B cell (primary cell): ENCODE measurements at places on chromosomes 2 and 18. TPM values are rescaled to one million over a fixed set of nuclear protein-coding genes. Genes with fewer than 3 reads are reported as not detected.

- no peak overlapping the region for H3K4me3 ChIP-seq
- H3K4me1 ChIP-seq = peaks cover 4% of the 10 kb centered on the region
- no peak for DNase-seq
- no peaks in the 10 kb centered on the region for H3K27me3 ChIP-seq
- H3K27ac ChIP-seq = no peak overlapping the region
- H3K36me3 ChIP-seq = no peaks in the 10 kb centered on the region
These were observed 15.1 kb downstream of the SPTBN1 start for GRCh38 chr2:54471221-54471711.

GRCh38 chr18:35377875-35378573, 887 bp upstream of the ZNF396 start:
- H3K36me3 ChIP-seq = no peaks in the 10 kb centered on the region
- H3K27ac ChIP-seq = no peak overlapping the region
- no peaks in the 10 kb centered on the region for H3K27me3 ChIP-seq

- H3K27me3 ChIP-seq = no peaks in the 10 kb centered on the region
- H3K4me3 ChIP-seq = no peak overlapping the region
- no peak overlapping the region for H3K27ac ChIP-seq
- DNase-seq = no peak
These were observed 54.5 kb upstream of the AFF3 start for GRCh38 chr2:100196786-100197494.

- H3K27me3 ChIP-seq = peaks cover 3% of the 10 kb centered on the region
- no peak overlapping the region for H3K4me3 ChIP-seq
- no peak for DNase-seq
- H3K4me1 ChIP-seq = no peaks in the 10 kb centered on the region
- no peak overlapping the region for H3K27ac ChIP-seq
These were observed 81.2 kb downstream of the PLCL1 start for GRCh38 chr2:197885587-197885986.

DNA sequence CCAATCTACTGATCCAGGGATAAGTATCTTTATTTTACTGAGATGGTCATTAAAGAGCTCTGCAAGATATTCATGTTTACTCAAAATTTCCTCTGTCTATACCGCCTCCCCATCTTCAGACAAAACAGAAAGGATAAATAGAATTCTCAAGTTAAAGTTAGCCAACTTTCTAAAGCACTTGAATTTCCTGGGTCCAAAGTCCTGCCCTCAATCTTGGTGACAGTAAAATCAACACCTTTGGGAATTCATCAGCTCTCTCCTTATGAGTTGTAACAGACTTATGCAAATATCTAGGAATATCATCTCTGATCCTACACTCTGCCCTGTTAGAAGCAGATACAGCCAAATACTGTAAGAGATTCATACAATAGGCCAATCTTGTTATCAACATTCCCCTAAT, 122.5 kb upstream of the HAAO start:
- no peak overlapping the region for H3K27ac ChIP-seq
- no peaks in the 10 kb centered on the region for H3K4me1 ChIP-seq
- H3K36me3 ChIP-seq = no peaks in the 10 kb centered on the region
- no peak overlapping the region for H3K4me3 ChIP-seq
- no peaks in the 10 kb centered on the region for H3K27me3 ChIP-seq
- DNase-seq = no peak

DNA sequence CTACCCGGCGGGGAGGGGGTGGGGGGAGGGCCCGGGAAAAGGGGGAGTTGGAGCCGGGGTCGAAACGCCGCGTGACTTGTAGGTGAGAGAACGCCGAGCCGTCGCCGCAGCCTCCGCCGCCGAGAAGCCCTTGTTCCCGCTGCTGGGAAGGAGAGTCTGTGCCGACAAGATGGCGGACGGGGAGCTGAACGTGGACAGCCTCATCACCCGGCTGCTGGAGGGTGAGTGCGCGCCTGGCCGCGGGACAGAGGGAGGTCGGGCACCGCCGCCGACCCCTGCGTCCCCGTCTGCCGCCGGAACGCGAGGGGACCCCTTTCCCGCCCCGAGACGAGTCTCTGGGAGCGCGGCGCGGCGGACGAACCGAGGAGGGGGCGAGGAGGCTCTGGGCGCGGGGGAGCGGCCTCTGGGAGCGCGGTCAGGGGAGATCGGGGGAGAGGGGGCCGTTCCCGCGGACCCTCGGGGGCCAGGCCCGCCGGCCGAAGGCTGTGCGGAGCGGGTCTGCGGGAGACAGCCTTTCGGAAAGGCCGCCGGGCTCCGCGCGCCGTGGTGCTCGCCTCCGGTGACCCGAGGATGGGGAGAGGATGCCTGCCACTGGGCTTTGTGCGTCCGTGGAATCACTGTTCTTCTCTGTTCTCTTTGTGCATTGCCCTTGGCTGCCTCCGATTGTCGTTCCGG, 463 bp downstream of the PPP1CB start:
- no peak for DNase-seq
- peaks cover 29% of the 10 kb centered on the region for H3K4me1 ChIP-seq
- H3K4me3 ChIP-seq = peak overlapping the region; percentile 93
- H3K27ac ChIP-seq = peak overlapping the region; percentile 98
- peaks cover 1% of the 10 kb centered on the region for H3K36me3 ChIP-seq
- H3K27me3 ChIP-seq = no peaks in the 10 kb centered on the region

DNA sequence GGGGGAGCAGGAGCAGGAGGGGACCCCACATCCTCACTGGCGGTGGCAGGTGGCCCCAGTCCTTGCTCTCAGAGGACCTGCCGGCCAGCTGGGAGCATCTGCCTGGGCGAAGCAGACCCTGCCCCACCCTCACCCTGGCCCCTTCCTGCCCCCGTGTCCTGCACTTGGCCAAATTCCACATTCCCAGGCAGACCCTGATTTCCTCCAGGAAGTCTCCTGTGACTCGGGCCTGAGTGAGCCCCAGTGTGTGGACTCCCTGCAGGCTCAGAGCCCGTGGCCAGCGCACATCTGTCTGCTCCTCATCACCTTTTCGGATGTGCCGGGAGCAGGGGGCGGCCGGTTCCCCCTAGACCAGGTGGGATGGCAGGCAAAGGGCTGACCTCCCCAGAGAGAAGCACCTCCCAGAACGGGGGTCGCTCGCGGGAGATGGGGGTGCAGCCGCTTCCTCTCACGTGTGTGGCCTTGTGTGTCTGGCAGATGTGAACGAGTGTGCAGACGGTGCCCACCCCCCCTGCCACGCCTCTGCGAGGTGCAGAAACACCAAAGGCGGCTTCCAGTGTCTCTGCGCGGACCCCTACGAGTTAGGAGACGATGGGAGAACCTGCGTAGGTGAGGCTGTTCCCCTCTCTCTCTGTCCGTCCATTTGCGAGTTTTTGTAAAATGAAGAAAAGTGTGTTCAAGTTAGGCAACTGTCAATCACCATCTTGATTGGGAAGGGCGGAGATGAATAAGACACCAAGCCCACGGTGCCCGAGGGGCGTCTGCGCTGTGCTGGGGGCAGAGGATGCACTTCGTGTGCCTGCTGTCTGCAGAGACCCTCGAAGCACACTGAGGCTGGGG, 90.4 kb downstream of the TPO start:
- no peak overlapping the region for H3K27ac ChIP-seq
- no peaks in the 10 kb centered on the region for H3K36me3 ChIP-seq
- DNase-seq = no peak

GRCh38 chr2:163641986-163642385, 93.8 kb downstream of the FIGN start:
- no peak overlapping the region for H3K27ac ChIP-seq
- H3K4me1 ChIP-seq = no peaks in the 10 kb centered on the region
- no peak overlapping the region for H3K4me3 ChIP-seq
- H3K36me3 ChIP-seq = no peaks in the 10 kb centered on the region
- H3K27me3 ChIP-seq = no peaks in the 10 kb centered on the region

DNA sequence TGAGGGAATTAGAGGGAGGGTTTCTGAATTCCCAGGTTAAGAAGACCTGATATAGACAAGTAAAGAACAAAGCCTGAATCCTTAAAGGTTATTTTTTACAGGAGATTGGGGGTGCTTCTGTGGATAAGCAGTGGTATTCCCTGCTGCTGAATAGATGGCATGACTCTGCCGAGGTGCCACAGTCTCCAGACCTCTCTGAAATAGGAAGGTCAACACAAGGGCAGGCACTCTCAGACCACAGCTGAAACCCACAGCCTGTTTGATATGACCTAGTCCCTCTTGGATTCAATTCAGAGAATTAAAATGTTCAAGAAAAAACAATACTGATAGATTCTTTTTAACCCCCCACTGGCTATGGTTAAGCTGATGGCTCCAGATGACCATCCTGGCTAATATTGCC, 259.3 kb downstream of the PTGR3 start:
- peaks cover 17% of the 10 kb centered on the region for H3K4me1 ChIP-seq
- H3K36me3 ChIP-seq = no peaks in the 10 kb centered on the region
- DNase-seq = no peak
- no peaks in the 10 kb centered on the region for H3K27me3 ChIP-seq
- H3K4me3 ChIP-seq = no peak overlapping the region

DNA sequence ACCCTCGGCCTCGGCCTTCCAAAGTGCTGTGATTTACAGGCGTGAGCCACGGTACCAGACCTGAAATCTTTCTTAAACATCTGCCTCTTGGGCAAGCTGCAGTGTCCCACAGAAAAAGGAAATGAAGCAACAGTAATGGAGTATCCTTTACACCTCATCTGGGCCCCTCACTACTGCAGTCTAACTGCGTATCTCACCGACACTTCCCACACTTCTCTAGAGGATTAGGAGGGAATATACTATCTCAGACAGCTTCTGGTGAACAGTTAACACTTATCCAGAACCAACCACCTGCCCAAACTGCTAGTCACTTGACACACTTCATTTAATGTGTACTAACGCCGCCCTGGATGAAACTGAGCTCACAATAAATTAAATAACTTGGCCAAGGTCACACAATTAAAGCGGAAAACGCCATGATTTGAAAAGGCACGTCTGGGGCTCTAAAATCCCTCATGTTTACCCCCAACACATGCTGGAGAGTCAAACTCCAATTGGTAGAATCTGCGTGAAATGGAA, 993 bp downstream of the COX7A2L start:
- H3K4me3 ChIP-seq = peak overlapping the region; percentile 87
- peaks cover 5% of the 10 kb centered on the region for H3K36me3 ChIP-seq
- no peak overlapping the region for H3K27ac ChIP-seq
- no peaks in the 10 kb centered on the region for H3K27me3 ChIP-seq

GRCh38 chr2:168552450-168552856, 96.4 kb downstream of the CERS6 start:
- no peak overlapping the region for H3K27ac ChIP-seq
- peak; percentile 54 for DNase-seq
- H3K36me3 ChIP-seq = no peaks in the 10 kb centered on the region
- H3K27me3 ChIP-seq = no peaks in the 10 kb centered on the region
- no peak overlapping the region for H3K4me3 ChIP-seq

DNA sequence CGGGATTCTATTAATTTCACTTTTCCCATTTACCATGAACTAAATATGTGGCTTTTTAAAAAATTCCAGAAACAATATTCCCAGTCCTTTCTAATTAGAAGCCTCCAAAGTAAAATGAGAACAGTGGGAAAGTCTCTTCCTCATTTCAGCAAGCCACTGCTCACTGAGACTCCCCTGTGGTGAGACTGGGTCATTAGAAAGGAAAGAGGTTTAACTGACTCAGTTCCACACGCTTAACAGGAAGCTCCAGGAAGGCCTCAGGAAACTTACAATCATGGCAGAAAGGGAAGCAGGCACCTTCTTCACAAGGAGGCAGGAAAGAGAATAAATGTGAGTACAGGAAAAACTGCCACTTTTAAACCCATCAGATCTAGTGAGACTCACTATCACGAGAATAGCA, 258.9 kb upstream of the CHAC2 start:
- no peaks in the 10 kb centered on the region for H3K4me1 ChIP-seq
- no peak overlapping the region for H3K4me3 ChIP-seq
- H3K36me3 ChIP-seq = no peaks in the 10 kb centered on the region
- DNase-seq = no peak
- no peaks in the 10 kb centered on the region for H3K27me3 ChIP-seq

DNA sequence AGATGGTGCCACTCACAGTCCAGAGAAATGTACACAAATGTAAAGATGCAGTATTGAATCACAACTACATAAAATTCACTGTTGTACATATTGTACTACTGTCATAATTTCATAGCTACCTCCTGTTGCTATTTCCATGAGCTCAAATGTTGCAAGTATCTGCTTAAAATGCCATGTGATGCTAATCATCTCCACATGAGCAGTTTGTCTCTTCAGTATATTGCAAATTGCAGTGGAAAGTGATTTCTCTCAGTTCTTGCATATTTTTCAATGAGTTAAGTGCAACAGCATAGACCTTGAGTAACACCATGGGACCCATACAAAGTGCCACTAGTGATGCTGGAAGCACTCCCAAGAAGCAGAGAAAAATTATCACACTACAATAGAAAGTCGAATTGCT, 51.9 kb downstream of the MAIP1 start:
- no peak for DNase-seq
- no peaks in the 10 kb centered on the region for H3K27me3 ChIP-seq
- H3K36me3 ChIP-seq = no peaks in the 10 kb centered on the region
- no peaks in the 10 kb centered on the region for H3K4me1 ChIP-seq
- no peak overlapping the region for H3K27ac ChIP-seq

- no peak overlapping the region for H3K27ac ChIP-seq
- H3K4me3 ChIP-seq = no peak overlapping the region
- no peak for DNase-seq
- no peaks in the 10 kb centered on the region for H3K36me3 ChIP-seq
These were observed 57.6 kb downstream of the ITGB6 start for GRCh38 chr2:160142472-160142871.

GRCh38 chr2:127040169-127040568, 66.8 kb downstream of the BIN1 start:
- peaks cover 6% of the 10 kb centered on the region for H3K4me1 ChIP-seq
- H3K27ac ChIP-seq = no peak overlapping the region
- DNase-seq = no peak

- no peaks in the 10 kb centered on the region for H3K4me1 ChIP-seq
- no peaks in the 10 kb centered on the region for H3K27me3 ChIP-seq
- no peak overlapping the region for H3K27ac ChIP-seq
- H3K36me3 ChIP-seq = no peaks in the 10 kb centered on the region
- DNase-seq = no peak
These were observed 142.4 kb downstream of the THADA start for GRCh38 chr2:43453179-43454170.

DNA sequence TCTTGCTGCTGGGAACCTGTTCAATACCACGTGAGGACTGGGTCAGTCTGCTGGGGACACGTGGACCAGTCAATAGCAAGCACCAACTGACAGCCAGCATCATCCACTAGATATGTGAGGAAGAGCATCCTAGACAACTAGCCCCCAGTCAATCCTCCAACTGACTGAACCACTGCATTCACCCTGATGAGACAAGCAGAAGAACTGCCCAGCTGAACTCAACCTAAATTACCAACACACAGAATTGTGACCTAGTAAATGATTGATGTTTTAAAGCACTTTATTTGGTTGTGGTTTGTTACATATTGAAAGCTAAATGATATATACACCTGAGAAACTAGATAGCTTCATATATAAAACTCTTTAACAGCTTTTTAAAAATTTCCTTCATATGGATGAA, 15.7 kb downstream of the IRS1 start:
- H3K36me3 ChIP-seq = no peaks in the 10 kb centered on the region
- H3K27ac ChIP-seq = no peak overlapping the region
- no peaks in the 10 kb centered on the region for H3K27me3 ChIP-seq
- peaks cover 2% of the 10 kb centered on the region for H3K4me1 ChIP-seq
- no peak overlapping the region for H3K4me3 ChIP-seq

SH3RF3 gene
- 0.07 and 0.12 TPM in 2 replicates for total RNA-seq

PREB gene
- total RNA-seq = 44.6 and 46.0 TPM in 2 replicates

KIAA2012 gene
- total RNA-seq = not detected in 2 replicates

SPC25 gene
- 0.22 and 0.64 TPM in 2 replicates for total RNA-seq

FSHR gene
- total RNA-seq = not detected in 2 replicates

L3MBTL4 gene
- total RNA-seq = 11.6 and 11.9 TPM in 2 replicates
